ENCODE measurements at places on chromosomes 1 and 21.

GRCh38 chr1:69195136-69195535 lies 372.6 kb upstream of the LRRC7 start:
- DNase-seq, result no peak

DNA sequence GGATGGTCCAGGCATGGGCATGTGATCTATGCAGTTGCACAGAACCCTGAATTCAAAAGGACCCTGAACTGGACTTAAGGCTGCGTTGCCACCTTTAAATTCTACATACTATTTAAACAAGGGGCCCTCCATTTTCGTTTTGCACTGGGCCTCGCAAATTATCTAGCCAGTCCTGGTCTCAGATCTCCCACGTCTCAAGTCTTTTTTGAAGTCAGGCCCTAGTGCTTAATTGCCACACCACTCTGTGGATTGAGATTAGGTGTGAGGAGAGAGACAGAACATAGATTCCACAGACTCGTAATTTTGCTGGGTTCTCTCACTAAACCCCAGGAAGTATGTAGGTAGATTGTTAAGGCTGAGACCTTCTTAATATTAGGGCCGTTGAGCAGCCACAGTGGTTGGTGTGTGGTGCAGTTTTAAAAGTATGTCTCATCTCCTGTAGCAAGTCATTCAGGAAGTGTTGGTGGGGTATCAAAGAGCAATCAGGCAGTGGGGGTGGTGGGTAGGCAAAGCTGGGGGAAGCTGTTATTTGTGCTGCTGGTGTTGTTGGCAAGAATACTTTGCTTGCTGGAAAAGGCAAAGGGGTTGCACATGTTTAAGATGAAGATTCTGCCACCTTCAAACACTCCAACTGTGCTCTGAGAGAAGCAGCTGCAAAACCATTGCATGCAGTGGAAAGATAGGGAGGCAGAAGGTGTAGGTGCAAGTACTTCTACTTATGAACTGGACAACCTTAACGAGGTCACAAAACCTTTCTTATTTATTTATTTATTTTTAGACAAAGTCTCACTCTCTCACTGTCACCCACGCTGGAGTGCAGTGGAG lies 11.2 kb downstream of the CD84 start:
- no peak for DNase-seq

DNA sequence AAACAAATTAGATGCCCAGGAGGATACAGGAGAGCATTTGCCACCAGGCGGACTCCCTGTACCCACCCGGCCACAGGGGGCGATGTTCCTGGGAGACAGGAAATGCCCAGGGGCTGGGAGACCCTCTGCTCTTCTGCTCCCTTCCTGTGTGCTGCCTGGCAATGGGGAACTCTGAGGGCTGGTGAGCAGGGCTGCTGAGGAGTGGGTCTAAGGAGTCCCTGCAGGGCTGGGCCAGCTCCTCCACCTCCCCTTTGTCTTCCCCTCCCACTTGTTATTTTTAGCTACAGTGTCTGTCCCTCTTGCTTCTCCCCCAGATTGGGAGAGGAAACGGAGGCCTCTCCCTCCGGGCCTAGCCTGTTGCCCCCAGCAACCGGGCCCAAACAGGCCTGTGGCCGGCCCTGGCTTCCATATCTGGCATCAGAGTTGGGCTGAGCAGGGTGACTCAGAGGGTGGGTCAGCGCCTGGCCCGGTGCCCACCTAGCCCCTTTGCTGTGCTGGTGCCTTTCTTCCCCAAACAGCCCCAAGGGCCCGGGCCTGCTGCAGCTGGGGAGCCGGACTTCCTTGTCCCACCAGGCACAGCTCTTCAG lies 11.6 kb downstream of the LMNA start:
- no peak for DNase-seq

- peak; percentile 71 for DNase-seq
Measured at GRCh38 chr1:83692524-83693381, 306.2 kb downstream of the TTLL7 start.

- DNase-seq, result no peak
Measured at GRCh38 chr1:236568285-236568894, 35.9 kb downstream of the HEATR1 start.

DNA sequence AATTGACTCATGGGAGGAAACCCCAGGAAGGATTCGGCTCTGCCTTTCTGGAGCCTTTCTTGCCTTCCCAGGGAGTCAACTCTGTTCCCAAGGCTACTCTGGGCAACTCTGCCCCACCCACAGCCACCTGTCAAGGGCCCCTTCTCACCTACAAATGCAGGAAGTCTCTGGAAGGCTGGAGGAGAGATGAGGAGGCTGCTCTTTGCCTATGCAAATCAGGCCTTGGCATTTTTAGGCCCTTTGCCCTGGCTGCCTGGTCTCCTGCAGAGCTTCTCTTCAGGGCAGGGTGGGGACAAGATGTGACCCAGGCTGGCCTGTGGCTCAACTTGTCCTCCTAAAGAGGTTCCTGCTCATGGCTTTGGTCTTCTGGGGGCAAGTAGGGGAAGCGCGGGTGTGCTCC lies 5.4 kb downstream of the SLC6A9 start:
- no peak for DNase-seq

DNA sequence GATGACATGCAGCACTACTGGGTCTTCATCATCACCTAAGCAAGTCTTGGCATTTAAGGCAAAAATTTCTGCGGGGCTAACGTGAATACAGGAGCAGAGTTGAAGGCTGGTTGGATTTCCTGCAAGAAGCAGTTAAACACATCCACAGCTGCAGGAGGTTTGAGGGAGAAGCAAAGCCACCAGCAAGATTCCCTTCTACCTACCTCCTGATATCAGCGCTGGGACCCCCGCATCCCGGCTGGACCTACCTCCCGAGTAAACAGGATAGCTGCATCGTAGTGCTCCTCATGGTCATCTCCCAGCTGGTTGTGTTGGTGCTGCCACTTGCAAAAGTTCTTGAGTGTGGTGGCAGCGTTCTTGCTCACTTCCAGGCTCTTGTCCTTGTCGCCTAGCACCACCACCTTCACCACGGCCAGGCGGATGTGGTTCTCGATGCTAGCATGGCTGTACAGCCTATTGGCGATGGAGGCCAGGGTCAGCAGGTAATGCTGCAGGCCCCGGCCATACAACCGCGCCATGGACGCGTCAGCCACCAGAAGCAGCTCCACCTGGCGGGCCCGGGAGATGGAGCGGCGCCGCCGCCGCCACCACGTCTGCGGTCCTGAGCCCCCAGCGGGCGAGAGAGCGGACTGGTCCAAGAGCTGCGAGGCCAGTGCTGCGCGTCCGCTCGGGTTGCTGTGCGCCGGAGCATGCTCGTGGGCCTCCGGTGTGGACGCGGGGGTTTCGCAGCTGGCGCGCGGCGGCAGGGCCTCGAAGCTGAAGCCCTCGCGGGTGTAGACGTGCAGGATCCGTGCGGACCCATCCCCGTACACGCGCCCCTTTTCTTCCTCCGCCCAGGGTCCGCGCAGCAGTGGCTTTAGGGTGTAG lies 1.6 kb downstream of the ADAMTS5 start:
- no peak for DNase-seq

DNA sequence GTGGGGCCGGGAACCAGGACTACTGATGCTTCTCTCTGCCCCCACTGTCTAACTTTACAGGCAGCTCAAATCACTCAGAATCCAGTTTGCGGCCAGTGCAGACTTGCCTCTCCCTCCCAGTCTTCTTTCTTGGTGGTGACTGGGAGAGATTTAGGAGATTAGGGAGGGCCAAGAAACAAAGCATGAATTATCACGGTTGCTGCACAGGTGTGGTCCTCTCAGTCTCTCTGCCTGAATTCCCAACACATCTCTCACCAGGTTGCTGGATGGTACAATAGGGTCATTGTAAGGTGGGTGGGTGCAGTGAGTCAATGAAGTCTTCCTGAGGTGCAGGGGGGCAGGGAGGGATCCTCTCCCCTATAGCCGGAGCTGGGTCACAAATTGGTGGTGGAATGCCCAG lies 12.6 kb downstream of the S100A11 start:
- DNase-seq, result no peak

- no peak for DNase-seq
Measured at GRCh38 chr1:24351247-24351646, 32.1 kb downstream of the GRHL3 start.

- DNase-seq, result no peak
Measured at GRCh38 chr21:30256100-30256499, 26.6 kb downstream of the KRTAP24-1 start.

- DNase-seq, result no peak
Measured at GRCh38 chr21:31714741-31715365, 17.1 kb downstream of the SCAF4 start.

DNA sequence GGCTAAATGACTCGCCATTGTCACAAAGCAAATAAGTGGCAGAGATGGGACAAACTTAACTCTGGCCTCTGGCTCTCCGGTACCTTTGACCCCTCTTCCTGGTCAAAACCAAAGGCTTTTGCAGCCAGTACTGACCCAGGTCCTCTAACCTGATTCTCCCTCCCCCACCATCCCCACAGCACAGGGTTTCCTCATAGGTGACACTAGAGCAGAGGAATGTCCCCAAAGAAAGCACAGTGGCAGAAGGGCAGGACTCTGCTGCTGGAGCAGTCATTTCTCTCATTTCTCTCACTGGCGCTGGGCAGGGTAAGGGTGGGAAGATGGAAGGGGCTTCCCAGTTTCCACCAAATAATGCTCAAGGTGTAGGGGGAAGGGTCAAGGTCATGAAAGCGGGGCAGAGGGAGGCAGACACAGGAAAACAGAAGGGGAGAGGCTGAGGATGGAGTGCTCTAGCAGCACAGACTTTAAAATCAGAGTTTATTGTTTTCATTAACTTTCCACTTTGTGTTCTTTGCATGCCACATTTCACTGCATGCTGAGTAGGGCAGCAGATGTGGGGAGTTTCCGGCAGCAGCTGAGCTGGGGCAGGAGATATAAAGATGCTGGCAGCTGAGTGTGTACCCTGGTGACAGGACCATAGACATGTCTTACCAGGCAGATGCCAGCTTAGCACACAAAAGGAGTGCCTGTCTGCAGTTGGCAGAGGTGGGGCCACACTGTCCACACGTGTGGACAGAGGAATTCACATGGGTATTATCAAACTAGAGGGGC lies 80.5 kb downstream of the FAM78B start:
- no peak for DNase-seq

DNA sequence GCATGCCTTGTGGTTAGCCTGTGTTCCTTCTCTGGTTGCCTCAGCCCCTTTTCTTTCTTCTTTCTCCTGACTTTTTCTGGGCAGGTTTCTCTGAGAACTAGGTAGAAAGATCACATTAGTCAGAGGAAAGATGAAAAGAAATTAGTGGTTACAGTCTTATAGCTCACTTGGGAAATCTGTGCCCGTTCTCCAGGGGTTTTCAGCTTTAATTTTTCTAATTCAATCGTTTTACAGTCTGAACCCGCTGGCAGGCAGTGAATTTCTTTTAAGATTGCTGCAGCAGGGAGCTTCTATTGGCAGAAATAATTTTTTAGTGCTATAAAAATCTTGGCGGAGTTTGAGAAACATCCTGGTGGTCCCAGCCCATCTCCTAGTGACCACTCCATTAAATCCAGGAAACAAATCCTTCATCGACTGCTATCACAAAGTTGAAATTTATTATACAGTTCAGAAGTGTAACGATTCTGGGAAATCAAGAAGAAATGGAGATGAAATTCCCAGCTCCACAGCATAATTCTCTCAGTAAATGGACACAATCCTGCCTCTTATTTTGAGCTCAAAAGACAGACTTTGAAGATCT lies 113.1 kb downstream of the PCP4 start:
- no peak for DNase-seq

- peak; percentile 45 for DNase-seq
Measured at GRCh38 chr1:6185635-6186382, 5.7 kb upstream of the CHD5 start.
